ENCODE measurements at places on chromosomes 5 and 9.

DNA sequence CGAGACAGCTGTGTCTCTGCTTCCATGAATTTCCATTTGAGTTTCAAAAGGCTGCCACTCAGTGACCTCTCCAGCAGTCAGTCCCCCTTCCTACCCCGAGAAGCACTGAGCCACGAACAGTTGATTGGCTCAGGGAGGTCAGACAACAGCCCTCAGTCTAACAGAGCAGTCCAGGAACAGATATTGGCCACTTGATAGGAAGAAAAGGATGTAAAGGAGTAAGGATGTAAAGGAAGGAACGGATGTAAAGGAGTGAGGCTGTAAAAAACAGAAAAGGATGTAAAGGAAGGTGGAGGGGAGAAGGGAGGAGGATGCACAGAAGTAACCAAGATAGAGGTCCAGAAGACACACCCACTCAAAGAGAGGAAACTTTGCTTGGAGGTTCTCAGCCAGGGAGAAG, 3.2 kb upstream of the NR4A3 start:
- no peak for DNase-seq

DNA sequence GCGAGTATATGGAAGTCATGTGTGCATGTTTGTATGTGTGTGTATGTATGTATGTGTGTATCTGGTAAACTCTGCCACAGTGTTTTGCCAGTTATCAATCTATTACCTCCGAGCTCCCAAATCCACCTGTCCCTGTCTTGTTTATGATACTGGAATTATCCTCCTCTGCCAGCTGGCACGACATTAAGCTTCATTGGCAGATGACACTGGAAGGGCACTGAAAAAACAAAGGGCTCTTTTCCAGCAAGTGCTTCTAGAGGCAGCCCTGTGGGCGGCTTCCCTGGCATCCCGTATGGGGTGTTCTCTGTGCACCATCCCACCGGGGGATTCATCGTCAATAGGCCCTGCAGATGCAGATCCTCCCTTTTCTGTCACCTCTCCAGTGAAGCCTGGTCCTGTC, 221.5 kb downstream of the MSX2 start:
- no peak for DNase-seq

DNA sequence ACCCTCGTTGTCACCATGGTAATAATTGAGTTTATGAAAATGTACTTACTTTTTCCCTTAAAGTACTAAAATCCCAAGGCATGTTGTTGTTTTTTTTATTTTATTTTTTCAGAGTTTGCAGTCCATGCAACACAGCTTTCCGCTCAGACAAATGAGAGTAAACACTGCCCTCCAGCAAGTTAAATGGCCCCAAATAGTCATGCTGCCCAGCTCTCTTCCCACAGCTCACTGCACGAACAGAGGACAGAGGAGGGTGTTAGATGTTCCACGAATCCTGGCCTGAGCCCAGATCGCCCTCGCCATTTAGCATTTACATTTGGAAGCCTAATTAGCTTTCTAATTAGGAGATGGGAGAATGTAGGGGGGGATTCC, 1.9 kb downstream of the NIM1K start:
- DNase-seq, result no peak

- no peak for DNase-seq
Observed at GRCh38 chr9:5364294-5365024, 24.8 kb upstream of the RLN1 start.

DNA sequence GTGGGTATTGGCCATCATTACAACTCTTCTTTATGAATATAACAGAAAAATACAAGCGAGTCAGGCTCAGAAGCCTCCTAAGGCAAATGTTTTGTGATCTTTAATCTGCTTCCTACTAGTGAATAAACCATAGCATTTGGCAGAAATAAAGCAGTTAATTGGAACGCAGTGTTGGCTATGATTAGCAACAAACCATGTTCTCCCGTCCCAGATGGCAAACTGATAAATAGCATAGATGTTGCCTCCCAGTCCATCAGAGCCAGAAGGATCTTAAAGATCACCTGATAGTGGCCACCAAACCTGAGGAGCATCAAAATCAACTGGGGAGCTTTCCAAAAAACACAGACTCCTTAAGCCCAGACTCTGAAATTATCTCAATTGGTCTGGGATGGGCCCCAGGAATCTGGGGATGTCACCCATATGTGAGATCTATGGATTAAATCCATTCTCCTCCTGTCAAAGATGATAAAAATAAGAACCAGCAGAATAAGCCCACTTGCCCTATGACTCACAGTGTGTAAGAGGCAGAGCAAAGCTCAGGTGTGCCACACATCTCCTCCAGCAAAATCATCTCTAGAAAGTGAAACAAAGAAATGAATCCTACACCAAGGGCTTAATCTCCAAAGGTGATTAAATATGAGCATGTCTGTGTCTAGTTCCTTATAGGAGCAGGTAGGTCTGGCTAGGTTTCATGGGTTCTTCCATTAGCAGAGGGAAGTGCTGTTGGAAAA, 50.3 kb downstream of the APBA1 start:
- no peak for DNase-seq

DNA sequence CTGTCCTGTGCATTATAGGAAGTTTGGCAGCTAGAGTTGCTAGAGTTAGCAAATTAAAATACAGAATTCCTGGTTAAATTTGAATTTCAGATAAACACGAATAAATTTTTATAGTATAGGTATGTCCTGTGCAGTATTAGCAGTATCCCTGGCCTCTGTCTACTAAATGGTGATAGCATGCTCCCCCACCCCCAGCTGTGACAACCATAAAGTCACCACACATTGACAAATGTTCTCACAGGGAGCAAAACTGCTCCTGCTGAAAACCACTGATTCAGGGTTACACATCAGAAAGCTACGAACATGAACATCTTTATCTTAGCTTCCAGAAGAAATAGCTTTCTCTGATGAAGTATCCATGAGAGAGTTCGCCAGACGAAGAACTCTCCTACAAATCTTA, 91.8 kb upstream of the CCDC112 start:
- DNase-seq, result no peak

- DNase-seq, result no peak
Observed at GRCh38 chr5:150999704-151000442, 20.5 kb upstream of the GPX3 start.

GRCh38 chr9:136497916-136498695, 15.3 kb upstream of the SEC16A start:
- no peak for DNase-seq

GRCh38 chr5:118224546-118224945, 763.8 kb downstream of the DTWD2 start:
- DNase-seq, result no peak

DNA sequence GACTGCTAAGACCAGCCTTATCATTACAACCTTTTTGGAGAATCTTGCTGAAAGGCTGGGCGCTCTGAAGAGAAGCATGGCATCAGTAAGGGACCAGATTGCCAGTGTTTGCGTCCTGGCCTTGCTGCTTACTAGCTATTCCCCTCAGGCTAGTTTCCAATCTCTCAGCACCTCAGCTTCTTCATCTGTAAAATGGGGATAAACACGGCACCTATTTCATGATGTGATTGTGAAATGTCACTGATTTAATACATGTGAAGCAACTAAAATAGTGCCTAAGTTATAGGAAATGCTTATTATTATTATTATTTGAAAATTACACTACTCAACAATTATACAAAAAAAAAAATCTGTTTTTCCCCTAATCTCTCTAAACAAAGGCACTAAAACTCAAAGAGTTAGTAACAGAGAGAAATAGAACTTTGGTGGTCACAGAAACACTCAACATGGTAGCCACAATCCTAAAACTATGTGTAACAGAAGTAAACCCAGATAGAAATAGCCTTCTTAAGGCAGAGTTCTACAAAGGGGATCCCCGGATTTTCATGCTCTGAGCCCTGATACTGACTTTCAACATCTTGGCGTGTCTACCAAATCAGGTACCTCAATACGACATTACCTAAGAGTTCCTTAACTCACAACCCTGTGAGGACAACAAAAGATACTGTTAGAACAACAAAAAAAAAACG, 62.0 kb downstream of the ENC1 start:
- no peak for DNase-seq

- DNase-seq, result no peak
Observed at GRCh38 chr9:35342221-35342958, 147.5 kb upstream of the RUSC2 start.

GRCh38 chr9:73138516-73138915, 13.1 kb upstream of the ANXA1 start:
- no peak for DNase-seq
